ENCODE measurements at places on chromosomes 1 and 21. TPM values are rescaled to one million over a fixed set of nuclear protein-coding genes. Genes with fewer than 3 reads are reported as not detected.

The OR2L8 gene
- 0.39 TPM for total RNA-seq

The VWA5B1 gene
- total RNA-seq = not detected

The LCE2D gene
- not detected for total RNA-seq

The PADI4 gene
- total RNA-seq = not detected

The PLA2G2D gene
- not detected for total RNA-seq

The SAMSN1 gene
- total RNA-seq = not detected

The SLC37A1 gene
- 45.5 TPM for total RNA-seq

The PITHD1 gene
- 17.4 TPM for total RNA-seq

The FPGT gene
- total RNA-seq = 62.8 TPM

The KCNN3 gene
- under 0.01 TPM for total RNA-seq

The C1orf116 gene
- 10.6 TPM for total RNA-seq

The ALX3 gene
- not detected for total RNA-seq

The HSPA6 gene
- 0.22 TPM for total RNA-seq

The AADACL3 gene
- total RNA-seq = not detected

The SELE gene
- total RNA-seq = not detected

The PCSK9 gene
- under 0.01 TPM for total RNA-seq

The ZNF697 gene
- 5.9 TPM for total RNA-seq

The ACTL8 gene
- total RNA-seq = not detected

The NPPA gene
- not detected for total RNA-seq

The INSRR gene
- not detected for total RNA-seq

The SNX27 gene
- total RNA-seq = 23.6 TPM

The SELP gene
- not detected for total RNA-seq

The EFHD2 gene
- 32.2 TPM for total RNA-seq

The SLC30A10 gene
- not detected for total RNA-seq

The S100A1 gene
- total RNA-seq = not detected

The KCNE1 gene
- total RNA-seq = under 0.01 TPM

The VAMP3 gene
- 101 TPM for total RNA-seq

The ABCA4 gene
- total RNA-seq = 0.39 TPM

The TNFRSF9 gene
- total RNA-seq = under 0.01 TPM

The BATF3 gene
- total RNA-seq = 0.79 TPM

The CD53 gene
- total RNA-seq = not detected

The TFF2 gene
- total RNA-seq = not detected

The ADAMTSL4 gene
- 3.5 TPM for total RNA-seq

The NCAM2 gene
- not detected for total RNA-seq

The GUCA2B gene
- not detected for total RNA-seq

The REG4 gene
- not detected for total RNA-seq

The GREM2 gene
- under 0.01 TPM for total RNA-seq

The MCOLN3 gene
- not detected for total RNA-seq

The NOS1AP gene
- 6.3 TPM for total RNA-seq

The SPRR1A gene
- total RNA-seq = not detected

The MTMR11 gene
- total RNA-seq = 47.9 TPM

The DSCAM gene
- total RNA-seq = under 0.01 TPM

The NUDT4B gene
- 9.4 TPM for total RNA-seq

The AMIGO1 gene
- 0.79 TPM for total RNA-seq

The HAPLN2 gene
- not detected for total RNA-seq

The LCE2B gene
- total RNA-seq = not detected

All from placental epithelial cell (primary cell).